ENCODE measurements at places on chromosomes 2 and 18. TPM values are rescaled to one million over a fixed set of nuclear protein-coding genes. Genes with fewer than 3 reads are reported as not detected.
A peak's percentile ranks its signal among the peaks of the same experiment; 100 is the strongest.

The RAX gene
- polyA plus RNA-seq, result not detected

The DSG4 gene
- not detected for polyA plus RNA-seq

The ANTXR1 gene
- 83.1 TPM for polyA plus RNA-seq

DNA sequence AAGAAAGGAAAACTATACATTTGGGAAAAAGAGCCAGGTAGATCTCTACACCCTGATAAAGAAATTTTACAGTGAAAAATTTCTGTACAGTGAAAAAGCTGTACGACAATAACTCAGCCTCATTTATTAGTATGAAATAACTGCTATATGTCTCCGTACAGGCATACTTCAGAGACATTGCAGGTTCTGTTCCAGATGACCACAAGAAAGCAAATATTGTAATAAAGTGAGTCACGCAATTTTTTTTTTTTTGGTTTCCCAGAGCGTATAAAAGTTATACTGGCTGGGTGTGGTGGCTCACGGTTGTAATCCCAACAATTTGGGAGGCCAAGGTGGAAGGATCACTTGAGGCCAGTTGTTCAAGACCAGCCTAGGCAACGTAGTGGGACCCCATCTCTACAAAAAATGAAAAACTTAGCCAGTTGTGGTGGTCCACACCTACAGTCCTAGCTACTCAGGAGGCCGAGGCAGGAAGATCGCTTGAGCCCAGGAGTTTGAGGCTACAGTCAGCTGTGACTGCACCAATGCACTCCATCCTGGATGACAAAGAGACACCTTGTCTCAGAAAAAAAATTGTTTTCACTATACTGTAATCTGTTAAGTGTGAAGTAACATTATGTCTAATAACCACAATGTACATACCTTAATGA, 28.2 kb upstream of the AMMECR1L start:
- no peak for DNase-seq

DNA sequence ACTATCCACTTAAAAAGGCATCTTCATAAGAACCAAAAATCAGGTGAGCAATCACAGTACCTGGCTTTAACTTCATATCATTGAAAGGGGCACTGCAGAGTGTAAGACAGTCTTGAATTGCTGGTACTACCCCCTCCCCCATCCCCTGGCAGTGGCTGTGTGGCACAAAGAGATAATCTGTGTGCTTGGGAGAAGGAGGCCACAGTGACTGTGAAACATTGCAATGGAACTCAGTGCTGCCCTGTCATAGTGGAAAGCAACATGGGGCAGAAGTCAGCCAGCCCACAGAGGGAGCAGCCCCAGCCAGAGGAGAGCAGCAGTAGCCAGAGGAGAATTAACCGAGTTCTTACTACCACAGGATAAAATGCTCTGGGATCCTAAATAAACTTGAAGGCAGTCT, 45.3 kb upstream of the UGP2 start:
- DNase-seq, result no peak

DNA sequence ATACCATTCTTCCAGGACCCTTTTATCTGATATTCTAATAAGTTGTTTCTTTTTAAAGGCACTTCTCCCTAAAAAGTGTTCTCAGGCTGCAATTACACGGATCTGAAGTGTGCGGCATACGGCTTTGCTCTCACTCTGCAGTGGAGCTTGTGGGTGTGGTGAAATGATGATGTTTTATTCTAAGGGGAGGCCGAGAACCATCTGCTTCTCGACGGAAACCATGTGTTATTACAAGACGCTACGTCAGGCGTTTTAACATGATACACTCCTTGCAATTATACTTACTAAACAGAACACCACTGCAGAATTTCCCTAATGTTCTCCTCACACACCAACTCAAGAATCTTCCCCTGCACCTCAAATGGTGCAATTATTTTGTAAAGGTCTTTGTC, 34.9 kb upstream of the CTDP1 start:
- DNase-seq, result no peak

DNA sequence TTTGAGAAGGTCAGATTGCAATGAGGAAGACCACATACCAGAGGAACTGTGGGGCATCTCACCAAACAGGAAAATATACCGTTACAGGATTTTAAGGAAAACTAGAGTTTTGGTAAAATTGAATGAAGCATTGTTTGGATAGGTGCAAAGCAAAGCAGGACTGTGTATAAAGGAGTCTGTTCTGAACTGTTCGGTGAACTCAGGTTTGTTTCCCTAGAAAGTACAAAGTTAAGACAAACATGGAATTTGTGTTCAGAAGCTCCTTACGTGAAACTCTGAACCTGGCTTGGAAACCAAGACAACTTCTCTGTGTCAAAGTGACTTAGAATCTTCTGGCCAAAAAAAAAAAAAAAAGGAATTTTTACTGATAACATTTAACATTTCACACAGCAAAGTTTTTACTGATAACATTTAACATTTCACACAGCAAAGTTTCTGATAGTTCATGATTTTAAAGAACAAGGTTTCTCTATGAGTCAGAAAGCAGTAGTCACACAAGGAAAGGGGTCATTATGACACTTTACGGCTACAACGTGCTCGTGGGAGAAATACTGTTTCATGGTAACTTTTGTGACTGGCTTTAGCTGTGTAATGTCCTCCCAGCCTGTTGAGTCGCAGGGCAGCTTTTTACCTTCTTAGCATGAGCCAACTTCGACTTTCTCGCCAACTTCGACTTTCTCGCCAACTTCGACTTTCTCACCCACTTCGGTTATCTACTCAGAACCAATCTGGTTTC, 21.2 kb upstream of the TET3 start:
- no peak for DNase-seq

DNA sequence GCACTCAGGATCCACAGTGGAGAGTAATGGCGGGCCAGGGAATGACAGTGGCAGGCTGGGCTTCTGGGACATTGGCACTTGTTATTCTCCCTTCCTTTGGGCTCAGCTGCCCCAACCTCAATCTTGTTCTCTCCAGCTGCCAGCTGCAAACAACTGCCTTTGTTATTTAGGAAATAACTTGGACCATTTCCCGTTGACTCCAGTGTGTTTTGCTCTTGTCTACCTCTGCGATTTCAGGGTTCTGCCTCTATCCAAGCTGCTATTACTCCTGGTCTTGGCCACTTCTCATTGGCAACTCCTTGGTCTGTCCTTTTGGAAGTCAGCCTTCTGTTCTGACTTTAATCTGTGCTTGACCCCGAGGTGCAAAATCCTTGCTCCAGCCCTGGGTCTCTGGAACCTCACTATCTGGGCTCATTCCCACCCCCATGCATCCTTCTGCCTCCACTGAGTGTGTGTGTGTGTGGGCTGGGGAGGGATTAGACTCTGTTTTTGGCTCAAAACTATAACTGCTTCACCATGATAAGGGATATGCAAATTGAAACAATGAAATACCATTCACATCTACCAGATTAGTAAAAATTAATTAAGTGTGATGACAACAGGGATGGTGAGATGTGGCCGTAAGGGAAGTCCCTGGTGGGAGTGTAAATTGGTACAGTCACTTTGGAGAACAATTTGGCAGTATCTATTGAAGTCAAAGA, 134.1 kb upstream of the CXCR4 start:
- DNase-seq, result no peak

- peak; percentile 50 for DNase-seq
Observed at GRCh38 chr18:63131106-63131958, 188.2 kb downstream of the BCL2 start.

- no peak for DNase-seq
Observed at GRCh38 chr2:156505696-156506095, 69.5 kb downstream of the GPD2 start.

DNA sequence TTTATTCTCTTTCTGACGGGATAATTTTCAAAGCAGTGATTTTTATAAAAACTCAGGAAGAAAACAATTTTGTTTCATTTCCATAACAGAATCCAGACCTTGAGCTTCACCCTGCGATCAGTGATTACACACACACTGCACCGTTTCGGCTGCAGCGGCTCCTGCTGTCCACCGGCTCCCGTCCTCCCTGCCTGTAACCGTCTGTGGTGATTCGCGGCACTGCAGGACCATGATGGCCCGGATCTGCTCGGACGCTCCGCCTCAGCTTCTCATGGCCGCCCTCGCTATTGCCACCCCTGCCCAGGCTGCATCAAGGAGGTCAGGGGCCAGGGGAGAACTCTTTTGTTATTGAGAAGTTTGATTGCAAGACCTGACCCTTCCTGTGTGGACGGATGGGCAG, 246.1 kb downstream of the TWIST2 start:
- DNase-seq, result no peak

DNA sequence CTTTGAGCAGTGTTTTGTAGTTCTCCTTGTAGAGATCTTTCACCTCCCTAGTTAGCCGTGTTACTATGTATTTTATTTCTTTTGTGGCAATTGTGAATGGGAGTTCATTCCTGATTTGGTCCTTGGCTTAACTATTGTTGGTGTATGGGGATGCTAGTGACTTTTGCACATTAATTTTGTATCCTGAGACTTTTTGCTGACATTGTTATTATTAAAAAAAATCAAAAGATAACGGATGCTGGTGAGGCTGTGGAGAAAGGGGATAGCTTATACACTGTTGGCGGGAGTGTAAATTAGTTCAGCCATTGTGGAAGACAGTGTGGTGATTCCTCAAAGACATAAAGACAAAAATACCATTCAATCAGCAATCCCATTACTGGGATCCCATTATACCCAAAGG, 17.0 kb upstream of the ZNF397 start:
- DNase-seq, result no peak

- no peak for DNase-seq
Observed at GRCh38 chr18:77711096-77711495, 461.4 kb downstream of the GALR1 start.

DNA sequence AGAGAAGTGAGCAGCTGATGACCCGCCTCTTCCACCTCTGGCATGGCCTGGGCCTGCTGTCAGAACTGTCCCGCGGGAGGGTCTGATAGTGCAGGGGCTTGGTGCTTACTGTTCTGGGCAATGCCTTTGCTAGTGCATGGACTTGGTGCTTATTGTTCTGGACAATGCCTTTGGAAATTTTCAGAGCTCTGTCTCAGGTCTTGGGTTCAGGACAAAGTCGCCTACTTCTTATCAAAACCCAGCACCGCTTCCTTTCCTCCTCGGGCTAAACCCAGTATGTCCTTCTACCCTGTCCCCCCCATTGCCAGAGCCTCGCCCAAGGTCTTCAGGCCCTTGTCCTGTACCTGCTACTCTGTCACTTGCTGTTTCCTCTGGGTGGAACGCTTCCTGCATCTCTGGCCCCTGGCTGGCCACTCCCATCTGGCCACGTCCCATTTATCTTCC, 149.6 kb downstream of the ACKR3 start:
- no peak for DNase-seq

DNA sequence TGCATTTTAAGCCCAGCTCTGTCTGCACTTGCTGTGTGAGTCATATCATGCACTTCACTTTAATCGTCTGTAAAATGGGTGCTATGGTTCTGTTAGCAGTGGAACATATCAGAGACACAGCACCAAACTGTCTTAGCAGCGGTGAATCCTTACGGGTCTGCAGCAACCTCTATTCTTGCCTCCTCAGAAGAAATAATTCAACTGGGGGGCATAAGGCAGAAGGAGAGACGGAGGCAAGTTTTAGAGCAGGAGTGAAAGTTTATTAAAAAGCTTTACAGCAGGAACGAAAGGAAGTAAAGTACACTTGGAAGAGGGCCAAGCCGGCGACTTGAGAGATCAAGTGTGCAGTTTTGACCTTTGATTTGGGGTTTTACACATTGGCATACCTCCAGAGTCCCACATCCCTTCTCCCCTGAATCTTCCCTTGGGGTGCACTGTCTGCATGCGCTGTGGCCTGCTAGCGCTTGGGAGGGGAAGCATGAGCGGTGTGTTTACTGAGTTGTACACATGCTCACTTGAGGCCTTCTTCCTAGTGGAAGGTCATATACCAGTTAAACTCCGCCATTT, 109.8 kb downstream of the DDX1 start:
- DNase-seq, result no peak

DNA sequence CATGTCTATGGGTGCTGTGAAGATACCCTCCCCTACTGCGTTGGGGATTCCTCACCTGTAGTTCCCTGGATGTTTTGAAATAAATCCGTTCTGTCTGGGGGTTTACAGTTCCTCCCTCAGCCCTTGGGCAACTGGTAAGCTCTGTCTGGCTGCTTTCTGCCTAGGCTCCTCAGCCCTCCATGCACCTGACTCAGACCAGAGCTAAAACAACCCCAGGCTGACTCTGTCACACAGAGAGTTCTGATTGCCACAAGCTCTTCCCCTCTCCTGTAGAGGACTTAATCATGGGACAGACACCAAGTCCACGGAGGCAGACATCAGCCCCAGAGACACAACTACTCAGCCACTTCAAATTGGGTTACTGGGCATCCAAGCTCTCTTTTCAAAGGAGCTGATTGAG, 6.3 kb downstream of the VIT start:
- DNase-seq, result no peak

DNA sequence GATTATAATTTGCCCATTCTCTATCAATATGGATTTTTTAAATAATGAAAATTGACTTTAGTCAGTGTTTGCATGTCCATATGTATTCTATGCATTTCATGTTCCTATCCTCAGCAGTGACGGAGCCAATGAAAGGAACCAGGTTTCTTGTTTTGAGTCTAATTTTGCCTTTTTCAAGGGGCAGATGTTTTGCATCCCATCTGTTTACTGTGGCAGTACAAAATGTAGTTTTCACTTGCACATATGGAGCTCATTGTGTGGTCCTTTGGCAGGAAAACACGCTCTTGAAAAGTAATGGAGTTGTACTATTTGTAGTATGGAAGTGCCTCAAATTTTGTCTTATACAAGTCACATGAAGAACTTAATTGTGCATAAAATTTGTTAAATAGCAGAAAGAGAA, 127.8 kb downstream of the AGPS start:
- DNase-seq, result peak; percentile 44

DNA sequence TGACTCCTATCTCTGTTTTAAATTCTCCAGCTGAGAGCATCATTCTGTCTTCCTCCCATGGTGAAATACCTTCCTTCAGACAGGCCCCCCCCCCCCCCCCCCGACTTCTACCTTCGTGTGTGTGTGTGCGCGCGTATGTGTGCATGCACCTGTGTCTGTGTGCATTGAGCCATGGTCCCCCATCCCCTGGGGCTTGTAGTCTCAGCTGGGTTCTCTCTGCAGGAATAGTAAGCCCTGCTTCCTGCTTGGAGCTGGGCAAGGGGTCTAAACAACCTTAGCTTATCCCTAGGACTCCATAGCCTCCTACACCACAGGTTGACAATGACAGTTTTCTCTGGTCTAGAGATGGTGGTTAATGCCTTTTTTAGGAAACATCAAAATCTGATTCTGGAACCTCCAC, 427.5 kb upstream of the KLHL29 start:
- no peak for DNase-seq

DNA sequence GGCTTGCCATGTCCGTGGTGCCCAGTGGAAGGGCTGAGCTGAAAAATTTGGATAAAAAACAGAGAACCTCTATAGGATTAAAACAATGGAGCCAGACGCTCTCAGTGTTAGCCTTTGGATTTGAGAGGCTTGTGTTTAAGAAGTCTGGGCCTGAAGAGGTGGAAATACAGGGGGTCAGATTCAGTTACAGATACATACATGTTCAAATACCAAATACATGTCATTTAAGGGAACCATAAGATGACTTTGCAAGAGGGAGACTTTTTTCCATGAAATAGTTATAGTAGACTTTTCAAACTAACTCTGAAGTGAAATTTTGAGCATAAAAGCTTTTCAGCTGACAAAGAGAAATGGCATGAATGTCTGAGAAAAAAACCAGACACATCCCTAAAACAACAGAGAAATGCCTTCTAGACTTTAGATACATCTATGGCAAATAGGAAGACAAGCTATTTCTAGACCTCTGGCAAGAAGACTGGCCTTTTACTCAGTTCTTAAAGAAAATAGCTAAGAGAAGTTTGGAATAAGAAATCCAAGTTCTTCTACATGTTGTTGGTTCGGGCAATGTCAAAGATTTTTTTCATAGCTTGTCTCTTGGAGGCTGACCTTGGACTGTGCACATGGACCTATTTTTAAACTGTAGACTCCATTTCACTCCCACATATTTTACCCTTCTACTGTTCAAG, 112.9 kb downstream of the LTBP1 start:
- DNase-seq, result no peak

Data from renal cortex interstitium (tissue), 15 donors.